ENCODE measurements at places on chromosomes 13 and 19. TPM values are rescaled to one million over a fixed set of nuclear protein-coding genes. Genes with fewer than 3 reads are reported as not detected.

Gene KRTDAP
- not detected for total RNA-seq

Gene APC2
- 0.16 TPM for total RNA-seq

Gene CCDC70
- total RNA-seq = not detected

Gene ZSWIM9
- total RNA-seq = 5.3 TPM

Gene RNF17
- not detected for total RNA-seq

Gene ZNF528
- total RNA-seq = 12.1 TPM

Gene SYCN
- not detected for total RNA-seq

Gene TMEM38A
- 18.8 TPM for total RNA-seq

Gene LGALS14
- not detected for total RNA-seq

DNA sequence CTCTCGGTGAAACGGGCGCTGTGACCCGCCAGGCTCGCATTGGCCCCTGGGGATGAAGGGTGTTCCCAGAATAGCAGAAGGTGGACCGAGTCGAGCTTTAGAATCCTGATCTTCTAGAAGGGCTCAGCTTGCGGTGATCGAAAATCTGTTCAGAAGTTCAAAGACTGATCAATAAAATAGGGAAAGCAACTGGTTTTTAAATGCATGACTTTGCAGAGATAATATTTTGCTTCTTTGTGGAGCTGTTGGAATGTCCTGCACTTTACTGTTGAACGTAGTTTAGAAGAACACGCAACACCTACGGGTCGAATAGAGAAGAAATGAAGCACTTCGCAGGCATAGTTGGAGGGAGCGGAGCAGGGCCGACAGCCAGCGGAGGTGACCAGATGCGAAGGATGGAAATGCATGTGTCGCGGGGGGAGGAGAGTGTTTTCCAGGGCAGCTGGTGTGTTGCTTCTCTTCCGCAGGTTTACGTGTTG is 766 bp downstream of the CEBPG start:
- no peak for ATAC-seq

GRCh38 chr13:47798906-47799305 is 202.2 kb downstream of the SUCLA2 start:
- ATAC-seq = no peak

DNA sequence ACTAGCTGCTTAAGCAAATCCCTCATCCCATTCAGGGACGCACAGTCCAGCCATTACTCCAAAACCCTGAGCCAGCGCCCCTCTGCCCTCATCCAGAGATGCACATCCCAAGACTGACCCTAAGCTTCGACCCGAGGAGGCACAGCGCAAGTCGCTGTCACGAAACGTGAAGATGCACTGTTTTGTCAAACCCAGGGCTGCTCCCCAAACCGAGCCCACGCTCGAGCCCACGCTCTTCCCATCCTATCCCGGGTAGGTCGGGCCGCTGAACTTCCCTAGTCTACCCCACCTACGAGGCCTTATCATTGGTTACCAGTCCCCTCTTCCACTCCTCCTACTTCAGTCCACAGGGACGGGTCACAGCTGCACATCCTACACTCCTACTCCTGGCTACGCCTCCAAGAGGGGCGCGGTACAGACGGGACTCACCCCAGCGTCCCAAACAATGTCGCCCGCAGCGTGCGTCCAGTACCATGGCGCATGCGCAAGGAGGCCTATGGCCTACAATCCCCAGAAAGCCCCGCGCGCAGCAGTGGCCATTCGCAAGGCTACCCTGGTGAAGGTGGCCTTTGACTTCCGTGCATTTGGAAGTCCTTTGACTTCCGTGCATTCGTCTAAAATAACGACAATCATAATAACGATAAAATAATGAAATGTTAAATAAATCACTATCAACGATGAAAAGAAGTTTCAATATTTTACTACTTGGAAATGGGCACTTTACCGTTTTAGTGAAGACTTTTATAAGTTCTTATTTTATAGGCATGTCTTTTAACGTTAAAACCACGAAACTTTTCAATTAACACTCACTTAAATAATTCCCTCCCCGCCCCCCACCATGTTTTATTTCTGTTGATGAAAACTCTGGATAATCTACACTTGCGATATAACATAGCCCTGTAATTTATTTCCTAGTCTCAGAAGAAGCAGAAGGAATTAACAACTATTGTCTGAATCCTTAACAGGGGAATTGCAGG is at the start of gene ZNF285:
ZNF285 (minus strand) TSS at position 470 of the 977 bp plus-strand sequence. CDS start 4,395 bp downstream, outside the sequence.
- ATAC-seq = peak; percentile 99

GRCh38 chr13:73945382-73945781 is 188.8 kb downstream of the KLF12 start:
- no peak for ATAC-seq

DNA sequence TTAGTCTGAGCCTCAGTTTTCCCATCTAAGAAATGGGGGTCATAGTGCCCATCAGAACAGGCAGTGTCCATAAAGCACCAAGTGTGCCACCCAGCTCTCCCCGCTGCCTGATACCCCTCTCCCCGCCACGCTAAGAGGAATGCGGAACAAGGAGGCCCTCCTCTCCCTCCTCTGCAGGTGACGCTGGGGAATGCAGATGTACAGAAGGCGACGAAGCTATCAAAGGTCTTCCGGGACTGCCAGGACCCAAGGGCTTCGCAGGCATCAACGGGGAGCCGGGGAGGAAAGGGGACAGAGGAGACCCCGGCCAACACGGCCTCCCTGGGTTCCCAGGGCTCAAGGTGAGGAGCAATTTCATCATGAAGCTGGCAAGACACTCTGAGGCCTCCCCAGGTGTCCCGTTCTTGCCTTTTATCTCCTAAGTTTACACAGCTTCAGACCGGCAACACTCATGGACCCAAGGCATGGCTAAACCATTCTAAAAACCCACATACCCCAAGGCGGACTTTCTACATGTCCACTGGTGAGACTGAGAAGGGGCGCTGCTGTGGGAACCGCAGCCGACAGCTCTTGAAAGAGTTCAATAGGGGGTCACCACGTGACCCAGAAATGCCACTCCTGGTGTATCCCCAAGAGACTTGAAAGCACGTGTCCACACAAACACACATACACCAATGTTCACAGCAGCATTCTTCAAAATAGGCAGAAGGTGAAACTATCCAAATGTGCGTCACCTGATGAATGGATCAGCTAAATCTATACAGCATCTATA is 102.7 kb downstream of the RAB20 start:
- ATAC-seq = no peak

DNA sequence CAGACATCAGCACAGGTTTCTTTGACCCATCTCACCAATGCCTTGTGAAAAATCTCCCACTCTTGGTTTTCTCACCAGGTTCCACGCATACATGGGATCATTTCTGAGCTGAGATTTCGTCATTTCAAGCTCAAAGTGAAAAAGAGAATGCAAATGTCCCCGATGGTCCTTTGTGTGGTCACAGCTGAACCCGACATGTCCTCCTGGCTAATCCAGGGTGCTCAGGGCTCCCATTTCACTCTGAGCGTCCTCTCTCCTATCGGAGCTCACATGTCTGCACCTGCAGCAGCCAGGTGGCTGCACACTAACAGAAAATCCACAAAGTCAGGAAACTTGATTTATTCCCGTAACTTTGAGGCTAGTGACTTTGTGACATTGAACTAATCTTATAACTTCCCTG is 9.3 kb upstream of the CEACAM3 start:
- no peak for ATAC-seq

DNA sequence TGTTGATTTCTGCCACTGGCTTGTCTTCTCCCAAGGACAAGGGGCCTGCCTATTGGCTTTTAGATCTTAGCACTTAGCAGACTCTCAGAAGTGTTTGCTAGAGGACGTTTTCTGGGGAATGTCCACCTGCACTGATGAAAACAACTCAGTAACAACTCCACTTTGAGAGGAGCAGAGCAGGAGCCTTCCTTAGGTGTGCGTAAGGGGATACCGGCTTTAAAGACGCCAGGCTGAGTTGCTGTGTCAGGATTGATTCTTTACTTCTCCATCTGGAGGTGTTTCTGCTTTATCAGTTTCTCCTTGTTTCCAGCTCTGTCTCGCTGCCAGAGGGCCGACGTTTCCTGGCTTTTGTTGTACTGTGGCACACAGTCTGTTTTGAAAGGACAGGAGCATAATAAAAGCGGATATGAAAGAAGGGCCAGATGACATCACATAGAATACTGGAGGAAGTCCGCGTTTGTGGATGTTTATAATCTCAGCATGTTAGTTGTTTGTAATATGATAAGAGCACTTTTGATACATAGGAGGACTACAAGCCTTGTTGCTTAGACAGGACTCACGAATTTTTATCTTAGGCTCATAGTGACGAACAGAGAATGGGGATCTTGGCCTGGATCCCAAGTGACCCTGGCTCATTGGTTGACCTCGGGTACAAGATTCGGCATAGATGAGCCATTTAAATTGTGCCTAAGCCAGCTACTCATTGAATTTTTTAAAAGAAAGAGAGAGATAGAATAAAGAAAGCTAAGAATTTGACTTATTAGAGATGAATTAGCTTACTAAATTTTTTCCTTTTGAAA is 34.6 kb downstream of the COL4A2 start:
- no peak for ATAC-seq

DNA sequence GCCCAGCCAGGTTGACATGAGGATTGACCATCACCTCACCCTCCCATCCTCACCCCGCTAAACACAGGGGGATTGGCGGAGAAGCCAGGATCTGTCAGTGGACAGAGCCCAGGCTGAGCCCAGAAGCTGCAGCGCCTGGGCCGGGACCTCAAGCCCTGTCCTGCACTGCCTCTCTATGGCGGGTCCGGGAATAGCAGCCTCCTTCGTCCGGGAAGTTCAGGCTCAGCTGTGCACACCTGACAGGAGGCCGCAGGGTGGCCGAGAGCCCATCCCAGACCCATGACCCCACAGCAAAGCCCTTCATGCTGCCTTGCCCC is 67.8 kb downstream of the SPACA7 start:
- peak; percentile 54 for ATAC-seq

- ATAC-seq = no peak
Measured at GRCh38 chr19:41295499-41295898, 14.5 kb upstream of the CCDC97 start.

GRCh38 chr13:53398051-53398450 is 369.4 kb downstream of the OLFM4 start:
- no peak for ATAC-seq

- no peak for ATAC-seq
Measured at GRCh38 chr19:13153569-13154240, 3.5 kb downstream of the IER2 start.

Measured in gastroesophageal sphincter (tissue), 4 donors.